CD4-positive, alpha-beta T cell treated with Interleukin-4 for 1 hour (primary cell): ENCODE measurements at places on chromosomes 7 and 10.
A peak's percentile ranks its signal among the peaks of the same experiment; 100 is the strongest.

GRCh38 chr10:131954356-131954965, 27.3 kb downstream of the BNIP3 start:
- DNase-seq = no peak

- peak; percentile 27 for DNase-seq
These were observed 41.9 kb downstream of the PRSS2 start for GRCh38 chr7:142812437-142813215.

- DNase-seq = no peak
These were observed 78.9 kb downstream of the ANK3 start for GRCh38 chr10:60310740-60311139.

DNA sequence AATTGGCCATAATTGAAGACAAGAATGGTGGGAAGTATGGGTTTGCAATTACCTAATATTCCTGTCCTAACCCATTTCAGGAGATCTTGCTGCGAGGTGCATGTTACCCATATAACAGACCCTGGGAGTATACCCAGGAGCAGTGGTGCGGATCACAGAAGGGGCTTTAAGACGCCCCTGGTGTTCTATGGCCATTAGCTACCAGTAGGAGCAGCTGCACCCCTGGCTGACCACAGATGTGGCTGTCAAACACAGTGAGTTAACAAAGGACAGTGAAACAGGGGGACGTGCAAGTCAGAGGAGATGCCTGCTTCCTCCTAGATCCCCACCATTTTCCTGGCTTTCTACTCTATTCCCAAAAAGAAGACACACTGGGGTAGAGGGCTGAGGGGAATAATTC, 25.2 kb downstream of the AOC1 start:
- DNase-seq = no peak

- DNase-seq = no peak
These were observed 5.2 kb upstream of the CRTAC1 start for GRCh38 chr10:98035599-98035998.

GRCh38 chr7:26688936-26689506, 175.4 kb downstream of the SKAP2 start:
- DNase-seq = no peak

GRCh38 chr7:19109000-19109946, 8.2 kb downstream of the TWIST1 start:
- DNase-seq = no peak
